NCI-H146 (cell line): ENCODE measurements at places on chromosomes 1 and 21.

DNA sequence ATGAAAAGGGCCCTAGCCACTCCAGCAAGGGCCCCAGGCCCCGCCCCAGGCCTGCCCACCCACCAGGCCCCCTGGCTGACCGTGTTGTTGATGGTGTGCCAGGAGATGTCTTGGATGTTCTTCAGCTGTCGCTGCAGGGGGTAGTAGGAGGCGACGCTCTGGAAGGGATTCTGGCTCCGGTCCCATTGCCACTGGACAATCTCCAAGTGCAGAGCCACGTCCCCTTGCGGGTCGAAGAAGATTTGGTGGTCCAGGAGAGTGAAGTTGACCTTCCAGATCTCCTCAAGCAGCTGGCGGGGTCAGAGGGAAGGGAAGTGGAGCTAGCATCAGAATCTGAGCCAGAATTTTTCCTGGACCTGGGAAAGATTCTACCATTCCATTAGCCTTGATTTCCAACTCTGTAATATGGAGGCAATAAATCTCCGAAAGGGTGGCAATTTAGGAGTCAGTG lies 10.2 kb downstream of the TAS1R2 start:
- no peak for DNase-seq

- no peak for DNase-seq
Observed at GRCh38 chr1:109078317-109078716, 2.5 kb upstream of the TAF13 start.

- peak; percentile 63 for DNase-seq
Observed at GRCh38 chr1:208177656-208178055, 66.5 kb downstream of the PLXNA2 start.

DNA sequence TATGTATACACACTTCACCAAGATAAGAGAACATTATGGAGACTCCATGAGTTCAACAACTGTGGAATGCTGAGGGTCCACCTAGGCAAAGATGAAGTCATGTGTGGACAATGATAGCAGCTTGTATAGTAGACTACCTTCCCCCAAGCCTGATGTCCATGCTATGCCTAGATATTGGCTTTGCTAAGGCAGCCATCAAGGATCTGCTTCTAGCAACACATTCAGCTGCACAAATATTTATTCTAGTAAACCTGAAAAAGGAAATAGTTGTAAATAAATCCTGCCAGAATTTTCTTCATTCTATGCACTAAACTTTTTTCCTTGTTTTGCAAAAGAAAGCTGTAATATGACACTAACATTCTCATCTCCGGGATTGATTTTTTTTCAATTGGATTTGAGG lies 7.0 kb upstream of the LPAR3 start:
- DNase-seq: no peak

GRCh38 chr1:165928075-165928731 lies 100.8 kb downstream of the UCK2 start:
- DNase-seq: peak; percentile 34

DNA sequence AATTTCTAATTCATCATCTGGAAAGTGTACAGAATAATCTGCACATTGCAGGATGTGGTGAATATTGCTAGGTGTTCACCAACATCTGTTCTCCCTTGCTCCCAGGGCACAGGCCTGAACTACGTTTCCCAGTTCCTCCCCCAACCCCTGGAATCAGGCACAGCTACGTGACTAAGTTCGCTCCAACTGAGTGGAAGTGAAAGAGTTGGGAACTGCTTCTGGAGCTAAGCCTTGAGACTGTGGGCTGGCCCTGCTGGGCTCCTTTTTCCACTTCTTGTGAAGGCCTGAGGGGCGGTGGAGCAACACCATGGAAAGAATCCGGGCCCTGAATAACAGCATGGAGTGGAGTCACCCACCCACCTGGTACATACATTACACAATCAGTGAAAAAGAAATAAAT lies 534.6 kb downstream of the SMYD3 start:
- no peak for DNase-seq

- no peak for DNase-seq
Observed at GRCh38 chr1:91754348-91754747, 131.6 kb downstream of the TGFBR3 start.

GRCh38 chr1:3865606-3866160 lies 8.4 kb downstream of the DFFB start:
- no peak for DNase-seq

GRCh38 chr1:60504206-60504840 lies 430.8 kb upstream of the C1orf87 start:
- DNase-seq: no peak

DNA sequence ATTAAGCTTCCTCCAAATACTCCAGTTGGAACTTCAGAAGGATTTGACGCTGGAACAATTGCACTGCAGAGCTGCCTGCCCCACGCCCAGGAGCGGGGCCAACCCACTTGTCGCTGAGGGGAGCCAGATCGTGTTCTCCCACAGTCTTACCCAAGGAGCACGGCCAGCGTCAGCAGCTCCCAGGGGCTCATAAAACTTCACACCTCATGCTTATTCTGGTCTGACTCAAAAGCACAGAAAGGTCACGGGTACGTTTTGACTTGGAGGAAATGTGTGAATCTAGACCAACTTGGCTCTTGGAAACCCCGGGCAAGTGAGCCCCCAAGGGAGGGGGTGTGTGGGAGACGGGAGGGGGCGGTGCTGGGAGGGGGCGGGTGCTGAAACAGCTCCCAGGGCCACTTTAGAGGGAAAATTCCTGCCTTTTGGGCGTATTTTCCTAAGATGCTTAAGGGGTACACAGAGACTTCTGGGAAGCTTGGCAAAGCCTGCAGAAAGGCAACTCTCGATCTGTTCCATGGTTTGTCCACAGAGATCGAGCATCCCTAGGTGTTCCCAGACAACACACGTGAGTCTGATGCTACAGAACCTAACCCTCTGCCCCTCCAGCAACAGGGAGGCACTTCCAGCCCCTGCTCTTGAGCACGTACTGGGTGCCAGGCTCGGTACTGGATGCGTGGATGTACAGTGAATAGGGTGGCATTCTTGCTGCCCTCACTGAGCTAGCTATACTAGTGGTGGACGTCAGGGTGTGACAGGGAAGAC lies 98.9 kb downstream of the DHRS3 start:
- DNase-seq: no peak

DNA sequence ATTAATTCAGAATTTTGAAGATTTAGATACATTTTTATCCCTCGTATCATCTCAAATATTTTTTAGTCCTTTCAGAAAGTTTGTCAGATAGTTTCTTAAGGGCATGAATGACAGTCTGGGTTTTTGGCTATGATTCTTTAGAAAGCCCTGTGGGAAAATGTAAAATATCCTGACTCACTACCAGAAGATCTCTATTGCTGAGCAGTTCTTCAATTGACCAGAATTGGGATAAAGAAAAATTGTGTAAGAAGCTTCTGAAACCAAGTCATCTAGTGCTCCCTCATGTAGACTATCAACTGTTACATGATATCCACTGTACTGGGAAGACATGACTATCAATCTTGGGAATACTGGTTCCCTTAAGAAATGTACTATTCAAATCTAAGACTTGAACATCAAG lies 608.3 kb upstream of the CHRM3 start:
- no peak for DNase-seq

- peak; percentile 55 for DNase-seq
Observed at GRCh38 chr1:224433041-224433691, 1.4 kb downstream of the WDR26 start.

- DNase-seq: no peak
Observed at GRCh38 chr1:206503591-206504362, 3.6 kb upstream of the RASSF5 start.

- DNase-seq: no peak
Observed at GRCh38 chr1:34851431-34852105, 8.0 kb downstream of the SMIM12 start.

DNA sequence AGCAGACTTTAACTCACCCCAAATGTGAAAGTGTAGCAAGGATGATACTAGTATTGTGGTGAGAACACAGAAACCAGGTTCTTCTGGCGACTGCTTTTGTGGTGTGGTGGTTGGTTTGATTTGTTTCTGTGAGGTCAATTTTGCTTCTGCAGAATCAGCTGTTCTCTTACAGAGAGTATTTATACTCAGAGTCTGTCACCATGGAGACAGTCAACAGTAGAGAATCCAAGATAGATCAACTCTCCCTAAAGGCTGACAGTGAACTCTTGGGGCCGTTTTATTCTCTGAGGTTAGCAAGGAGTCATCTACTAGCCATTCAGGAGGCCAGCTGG lies at the start of gene CFAP107:
Gene CFAP107, plus strand, starts transcription at position 209 of the 332 bp plus-strand sequence. CDS start 231 bp downstream, outside the sequence.
- DNase-seq: no peak

DNA sequence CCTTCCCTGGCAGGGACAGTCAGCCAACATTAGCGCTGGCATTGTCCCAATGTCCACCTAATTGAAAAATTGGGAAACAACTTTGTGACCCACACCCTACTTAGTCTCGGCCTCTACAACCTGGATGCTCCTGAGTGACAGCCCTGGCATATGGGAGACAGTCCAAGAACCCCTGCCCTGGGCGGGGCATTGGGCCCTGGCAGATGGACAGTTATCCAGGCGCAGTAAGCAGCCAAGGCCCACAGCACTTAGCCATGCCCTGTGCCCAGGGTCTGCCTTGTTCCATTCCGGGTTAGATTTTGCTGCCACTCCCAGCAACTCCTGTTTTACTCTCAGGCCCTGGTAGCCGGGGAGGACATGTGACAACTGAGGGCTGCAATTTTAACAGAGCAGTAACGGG lies 50.3 kb downstream of the NFASC start:
- DNase-seq: no peak

DNA sequence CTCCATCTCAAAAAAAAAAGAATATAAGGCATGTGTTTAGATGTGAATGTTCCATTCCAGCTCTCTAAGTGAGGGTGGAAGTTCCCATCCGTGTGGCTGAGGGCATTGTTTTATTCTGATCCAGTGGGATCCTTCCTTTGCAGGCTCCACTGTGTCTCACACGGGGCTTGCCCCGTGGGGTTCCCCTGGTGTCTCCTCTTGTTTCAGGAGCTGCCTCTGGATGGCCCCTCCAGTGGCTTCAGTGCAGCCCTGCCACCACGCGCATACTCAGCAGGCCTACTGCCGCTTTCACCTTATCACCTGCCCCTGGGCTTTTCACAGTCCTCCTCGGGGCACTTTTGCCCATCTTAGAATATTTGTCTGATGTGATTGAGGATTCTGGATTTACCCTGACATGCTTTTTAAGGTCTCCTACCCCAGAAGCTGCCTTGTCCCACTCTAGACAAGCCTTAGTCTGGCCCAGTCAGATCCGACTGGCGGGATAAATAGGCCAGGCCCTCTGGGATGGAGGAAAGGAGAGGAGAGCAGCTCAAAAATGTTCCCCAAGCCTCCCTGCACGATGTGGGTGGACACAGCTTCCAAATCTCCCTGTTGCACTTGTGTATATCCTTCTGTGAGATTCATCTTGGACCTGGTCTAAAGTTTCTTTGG lies 55.2 kb downstream of the FAM163A start:
- no peak for DNase-seq

- DNase-seq: no peak
Observed at GRCh38 chr1:44152692-44153091, 11.3 kb upstream of the KLF18 start.

DNA sequence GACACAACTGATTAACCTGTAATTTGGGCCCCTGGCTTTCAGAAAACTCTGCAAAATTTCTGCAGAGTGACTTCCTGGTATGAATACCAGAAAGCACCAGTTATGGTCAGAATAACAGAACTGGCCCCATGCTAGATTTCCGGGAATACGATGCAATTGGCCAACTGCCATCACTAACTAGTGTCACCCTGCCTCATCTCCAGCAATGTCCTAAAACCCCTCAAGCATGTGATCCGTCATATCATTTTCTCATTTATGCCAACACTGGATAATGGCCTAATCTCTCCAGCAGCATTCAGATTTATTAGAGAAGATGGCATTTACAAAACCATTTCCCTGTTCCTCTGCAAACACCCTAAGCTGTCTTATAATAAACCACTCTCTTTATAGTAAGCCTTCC lies 15.4 kb downstream of the KAZN start:
- DNase-seq: no peak

DNA sequence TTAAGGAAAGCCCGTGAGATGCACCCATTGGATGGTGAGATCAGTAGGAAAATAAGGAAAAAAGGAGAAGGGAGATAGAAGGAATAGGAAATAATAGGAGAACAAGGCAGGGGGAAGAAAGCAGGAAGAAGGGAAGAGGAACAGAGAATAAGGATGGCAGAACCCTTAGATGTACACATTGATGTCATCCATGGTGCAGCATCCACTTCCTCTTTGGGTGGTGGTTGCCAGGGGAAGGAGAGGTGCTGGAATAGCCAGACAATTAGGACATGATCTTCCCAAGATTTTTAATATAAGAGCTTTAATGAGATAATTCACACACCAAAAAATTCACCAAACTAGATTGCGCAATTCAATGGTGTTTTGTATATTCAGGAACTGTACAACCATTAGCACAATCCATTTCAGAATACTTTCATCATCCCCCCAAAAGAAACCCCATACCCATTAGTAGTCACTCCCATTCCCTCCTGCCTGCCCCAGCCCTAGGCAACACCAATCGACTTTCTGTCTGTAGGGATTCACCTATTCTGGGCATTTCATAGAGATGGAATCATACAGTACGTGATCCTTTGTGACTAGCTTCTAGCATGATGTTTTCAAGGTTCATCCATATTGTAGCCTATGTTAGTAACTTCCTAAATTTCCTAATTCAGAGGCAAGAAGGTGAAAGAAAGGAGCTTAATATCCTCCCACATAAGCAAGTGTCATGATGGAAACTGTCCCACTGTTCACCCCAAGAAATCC lies 121.4 kb downstream of the PLXNA2 start:
- DNase-seq: no peak

- no peak for DNase-seq
Observed at GRCh38 chr1:175901076-175901836, 157.9 kb upstream of the TNR start.

- peak; percentile 7 for DNase-seq
Observed at GRCh38 chr1:90561911-90562310, 155.2 kb downstream of the BARHL2 start.

- no peak for DNase-seq
Observed at GRCh38 chr21:40562242-40563002, 284.5 kb downstream of the DSCAM start.

GRCh38 chr1:44030605-44031251 lies 534 bp downstream of the SLC6A9 start:
- DNase-seq: peak; percentile 57
